GM03348 (cell line): ENCODE measurements at places on chromosomes 6 and 20.

DNA sequence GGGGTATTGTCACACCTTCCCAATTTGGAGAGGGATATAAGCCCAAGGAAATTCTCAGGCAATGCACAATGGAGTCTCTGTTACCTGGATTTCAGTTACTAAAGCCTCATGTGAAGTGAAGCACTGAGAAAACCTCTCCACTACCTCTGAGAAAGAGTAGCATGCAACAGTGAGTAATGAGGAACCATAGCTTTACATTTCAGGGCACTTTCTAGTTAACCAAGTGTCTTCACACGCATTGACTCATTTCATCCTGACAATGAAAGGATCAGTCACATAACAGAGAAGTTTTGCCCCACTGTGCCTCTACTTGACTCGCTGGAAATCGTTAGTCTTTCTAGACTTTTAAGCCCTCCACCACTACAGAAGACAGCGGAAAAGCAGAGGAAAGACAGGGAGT is 86.2 kb upstream of the ARID1B start:
- DNase-seq, result no peak

GRCh38 chr20:48638546-48638945 is 189.3 kb downstream of the PREX1 start:
- DNase-seq, result no peak

DNA sequence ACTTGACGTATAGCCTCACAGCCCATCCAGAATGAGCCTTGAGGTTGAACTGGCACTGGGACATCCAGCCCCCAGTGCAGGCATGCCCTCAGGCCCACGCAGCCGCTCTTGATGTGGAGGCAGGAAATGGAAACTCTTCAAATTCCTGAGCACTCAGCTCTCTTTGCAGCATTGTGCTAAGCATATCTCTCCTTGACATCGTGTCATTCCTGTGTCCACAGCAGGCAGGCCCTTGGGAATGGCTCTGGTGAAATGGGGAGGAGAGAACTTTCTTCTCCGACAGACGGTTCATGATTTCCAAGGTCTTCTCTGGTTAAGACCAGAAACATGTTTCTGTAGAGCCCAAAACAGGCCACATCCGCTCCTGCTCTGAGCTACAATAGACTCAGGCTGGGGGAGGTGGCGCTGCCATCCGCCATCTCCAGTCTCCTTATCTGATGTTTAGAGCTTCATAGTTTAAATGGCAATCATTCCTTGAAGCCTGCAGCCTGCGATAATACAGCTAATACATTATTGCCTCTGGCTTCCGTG is 248.8 kb downstream of the CDH4 start:
- no peak for DNase-seq

- DNase-seq, result no peak
These were observed 16.2 kb downstream of the DAAM2 start for GRCh38 chr6:39808346-39808745.

GRCh38 chr6:116949964-116950363 is 72.9 kb downstream of the RFX6 start:
- no peak for DNase-seq

DNA sequence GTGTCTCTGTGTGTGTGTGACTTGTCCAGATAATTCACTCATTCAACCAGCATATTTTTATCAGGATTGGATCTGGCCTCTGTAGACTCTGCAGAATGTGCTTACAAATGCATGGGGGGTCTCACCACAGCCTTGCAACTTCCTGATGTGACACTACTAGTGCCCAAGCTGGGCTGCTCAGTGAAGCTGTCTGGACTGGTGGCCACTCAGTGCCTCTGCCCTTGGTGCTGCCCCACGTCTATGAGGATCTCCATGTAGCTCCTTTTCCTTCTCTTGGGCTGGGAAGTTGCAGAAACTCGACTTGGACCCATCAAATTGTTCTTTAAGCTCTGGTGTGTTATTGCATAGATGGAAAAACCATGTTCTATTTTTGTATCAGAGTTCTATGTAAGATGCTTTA is 75.8 kb downstream of the NRN1 start:
- no peak for DNase-seq

GRCh38 chr20:38229376-38230252 is 30.9 kb downstream of the KIAA1755 start:
- peak; percentile 76 for DNase-seq

GRCh38 chr6:51901766-51902764 is 185.3 kb downstream of the PKHD1 start:
- DNase-seq, result no peak

- no peak for DNase-seq
These were observed 203.3 kb upstream of the TAB2 start for GRCh38 chr6:149114167-149114566.

DNA sequence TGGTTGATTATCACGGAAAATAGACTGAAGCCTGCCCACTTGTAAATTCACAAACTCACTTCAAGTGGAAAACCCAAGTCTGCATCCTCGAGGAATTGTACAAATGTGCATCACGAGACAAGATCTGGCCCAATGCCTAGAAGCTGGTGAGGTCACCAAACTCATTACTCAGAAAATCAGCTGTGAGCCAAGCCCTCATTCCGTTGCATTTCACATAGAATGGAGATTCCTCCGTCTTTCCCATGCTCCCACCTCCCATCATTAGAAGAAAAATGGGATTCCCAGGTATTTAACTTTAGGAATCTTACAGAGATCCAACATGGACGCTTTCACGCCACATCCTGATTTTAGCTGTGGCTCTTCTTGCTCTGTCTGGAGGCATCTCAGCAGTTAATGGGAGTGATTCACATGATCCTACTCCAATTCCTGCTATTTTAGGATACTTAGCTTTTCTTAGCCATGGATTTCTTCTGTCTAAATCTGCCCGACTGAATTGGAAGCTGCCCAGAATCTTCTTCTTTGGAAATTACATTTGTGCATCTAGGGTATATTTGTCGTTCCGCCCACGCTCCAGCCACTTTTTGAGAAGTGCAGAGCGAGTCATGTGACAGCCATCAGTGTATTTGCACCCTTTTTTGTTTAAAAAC is 68.7 kb upstream of the STMND1 start:
- peak; percentile 80 for DNase-seq

DNA sequence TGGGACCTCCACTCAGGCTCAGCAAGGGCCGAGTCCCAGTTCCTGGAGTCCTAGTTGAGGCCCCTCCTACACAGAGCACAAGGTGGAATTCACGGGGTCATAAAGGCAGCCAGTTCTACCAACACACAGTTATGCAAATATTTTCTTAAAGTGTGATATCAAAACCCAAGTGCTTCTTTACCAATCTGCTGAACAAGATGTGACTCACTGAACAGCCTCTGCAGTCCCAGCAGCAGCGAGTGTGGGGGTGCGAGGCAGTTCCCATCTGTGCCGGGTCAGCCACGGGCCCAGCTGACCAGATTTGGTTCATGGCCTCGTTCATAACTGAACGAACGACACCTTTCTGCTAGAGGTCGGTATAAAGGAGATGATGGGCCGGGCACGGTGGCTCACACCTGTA is 4.5 kb upstream of the TCEA2 start:
- DNase-seq, result no peak

- no peak for DNase-seq
These were observed 9.0 kb upstream of the ZC3H12D start for GRCh38 chr6:149493761-149494320.

DNA sequence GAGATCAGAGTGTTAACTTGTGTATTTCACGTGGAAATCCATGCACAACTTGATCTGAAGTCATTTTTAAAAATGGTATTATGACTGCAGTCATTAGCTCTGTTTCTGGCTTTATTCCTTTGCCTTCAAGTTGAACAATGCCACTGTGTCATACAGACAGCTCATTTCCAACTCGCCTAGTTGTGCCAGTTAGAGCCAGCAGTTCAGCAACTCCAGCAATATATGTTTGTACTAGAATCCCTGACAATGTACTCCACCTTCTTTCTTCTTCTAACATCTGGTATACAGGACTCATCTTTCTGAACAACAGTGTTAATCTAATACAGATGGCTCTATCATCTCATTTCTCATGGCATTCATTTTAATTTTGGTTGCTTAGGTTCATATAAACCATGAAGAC is 418.3 kb upstream of the POU3F2 start:
- DNase-seq, result no peak

GRCh38 chr20:19540392-19540791 is 217.7 kb upstream of the RIN2 start:
- no peak for DNase-seq

DNA sequence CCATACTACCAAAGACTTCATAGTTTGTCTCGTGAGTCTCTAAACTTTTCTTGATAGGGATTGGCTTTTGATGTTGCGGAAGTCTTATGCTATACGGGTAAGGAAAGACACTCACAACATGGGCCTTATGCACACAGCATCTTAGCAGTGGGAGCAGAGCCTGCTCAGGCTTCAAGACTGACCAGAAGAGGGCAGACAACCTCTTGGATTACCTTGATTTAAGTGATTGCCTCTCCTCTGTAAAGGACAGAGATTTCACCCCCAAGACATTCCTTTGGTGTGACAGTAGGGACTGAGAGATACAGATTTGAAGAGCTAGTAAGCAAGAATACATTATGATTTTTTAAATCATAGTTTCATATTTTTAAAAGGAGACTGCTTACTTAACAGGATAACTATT is 71.0 kb upstream of the SAMD3 start:
- DNase-seq, result peak; percentile 83

DNA sequence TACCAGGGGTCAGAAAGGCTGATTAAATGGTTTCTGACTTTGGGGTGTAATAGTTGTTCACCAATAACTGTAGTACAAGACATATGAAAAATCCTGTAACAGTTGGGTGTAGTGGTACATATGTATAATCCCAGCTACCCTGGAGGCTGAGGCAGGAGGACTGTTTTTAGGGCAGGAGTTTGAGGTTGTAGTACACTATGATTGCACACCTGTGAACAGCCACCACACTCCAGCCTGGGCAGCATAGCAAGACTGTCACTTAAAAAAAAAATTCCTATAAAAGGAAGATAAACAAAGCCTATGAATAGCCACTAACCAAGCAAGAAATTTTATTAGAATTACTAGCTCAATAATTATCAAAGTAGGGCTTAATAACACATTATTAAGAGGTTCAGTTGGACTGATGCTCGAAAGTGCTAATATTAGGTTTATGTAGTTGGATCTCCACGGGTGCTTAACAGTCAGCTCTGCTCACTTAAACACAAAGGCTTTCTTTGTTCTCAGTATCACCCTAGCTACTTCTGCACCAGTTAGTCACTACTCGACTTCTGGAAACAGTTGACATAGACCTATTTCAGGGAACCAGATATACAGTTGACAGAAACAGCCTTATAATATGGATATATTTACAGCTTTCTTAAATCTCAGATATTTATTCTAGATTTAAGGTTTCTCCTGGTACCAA is 113.0 kb downstream of the MTFR2 start:
- no peak for DNase-seq

DNA sequence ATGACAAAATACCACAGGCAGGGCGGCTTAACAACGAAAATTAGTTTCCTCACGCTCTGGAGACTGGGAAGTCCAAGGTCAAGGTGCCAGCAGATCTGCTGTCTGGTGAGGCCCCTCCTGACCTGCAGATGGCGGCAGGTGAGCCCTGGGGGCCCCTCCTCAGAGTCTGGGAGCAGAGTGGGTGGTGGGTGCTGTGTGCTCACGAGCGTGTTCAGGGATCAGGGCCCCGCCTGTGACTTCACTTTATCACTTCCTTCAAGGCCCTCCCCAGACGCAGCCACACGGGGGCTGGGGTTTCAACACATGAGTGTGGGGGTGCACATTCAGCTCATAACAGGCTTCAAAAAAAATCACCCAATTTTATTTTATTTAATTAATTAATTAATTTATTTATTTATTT is 39.3 kb downstream of the SLC2A4RG start:
- DNase-seq, result no peak

GRCh38 chr6:121435444-121436069 is at the start of gene GJA1:
Gene GJA1, plus strand, starts transcription at chr6:121435646. Its CDS starts 11,202 bp downstream, at chr6:121446848.
- DNase-seq, result peak; percentile 84

- no peak for DNase-seq
These were observed 318.6 kb downstream of the LRFN2 start for GRCh38 chr6:40268614-40269013.

- DNase-seq, result no peak
These were observed 12.6 kb upstream of the IRF4 start for GRCh38 chr6:378958-379409.

DNA sequence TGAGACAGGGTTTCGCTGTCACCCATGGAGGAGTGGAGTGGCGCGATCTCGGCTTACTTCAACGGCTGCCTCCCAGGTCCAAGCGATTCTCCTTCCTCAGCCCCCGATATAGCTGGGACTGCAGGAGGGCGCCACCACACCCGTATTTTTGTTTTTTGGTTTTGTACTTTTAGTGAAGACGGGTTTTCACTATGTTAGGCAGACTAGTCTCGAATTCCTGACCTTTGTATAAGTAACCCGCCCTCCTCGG is 115.4 kb upstream of the BTN3A2 start:
- DNase-seq, result no peak

GRCh38 chr20:49901588-49901987 is 13.7 kb downstream of the SPATA2 start:
- no peak for DNase-seq

- DNase-seq, result no peak
These were observed 139.9 kb downstream of the BFSP1 start for GRCh38 chr20:17391127-17391771.

DNA sequence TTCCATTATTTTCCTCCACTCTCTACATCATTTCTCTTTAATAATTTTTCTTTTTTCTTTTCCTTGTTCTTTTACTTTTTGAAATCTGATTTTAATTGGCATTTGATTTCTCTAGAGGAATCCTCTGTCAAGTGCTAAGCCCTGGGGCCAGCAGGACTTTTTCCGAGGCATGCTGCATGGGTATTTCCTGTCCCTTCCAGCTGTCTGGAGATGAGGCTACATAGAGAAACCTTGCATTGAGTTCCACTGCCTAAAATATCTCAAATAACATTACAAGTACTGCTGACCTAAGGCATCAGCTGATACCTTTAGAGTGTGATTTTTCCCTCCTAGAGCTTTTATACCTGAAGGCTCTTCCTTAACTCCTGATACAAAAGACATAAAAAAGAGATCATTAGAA is 6.2 kb downstream of the RNF217 start:
- no peak for DNase-seq

DNA sequence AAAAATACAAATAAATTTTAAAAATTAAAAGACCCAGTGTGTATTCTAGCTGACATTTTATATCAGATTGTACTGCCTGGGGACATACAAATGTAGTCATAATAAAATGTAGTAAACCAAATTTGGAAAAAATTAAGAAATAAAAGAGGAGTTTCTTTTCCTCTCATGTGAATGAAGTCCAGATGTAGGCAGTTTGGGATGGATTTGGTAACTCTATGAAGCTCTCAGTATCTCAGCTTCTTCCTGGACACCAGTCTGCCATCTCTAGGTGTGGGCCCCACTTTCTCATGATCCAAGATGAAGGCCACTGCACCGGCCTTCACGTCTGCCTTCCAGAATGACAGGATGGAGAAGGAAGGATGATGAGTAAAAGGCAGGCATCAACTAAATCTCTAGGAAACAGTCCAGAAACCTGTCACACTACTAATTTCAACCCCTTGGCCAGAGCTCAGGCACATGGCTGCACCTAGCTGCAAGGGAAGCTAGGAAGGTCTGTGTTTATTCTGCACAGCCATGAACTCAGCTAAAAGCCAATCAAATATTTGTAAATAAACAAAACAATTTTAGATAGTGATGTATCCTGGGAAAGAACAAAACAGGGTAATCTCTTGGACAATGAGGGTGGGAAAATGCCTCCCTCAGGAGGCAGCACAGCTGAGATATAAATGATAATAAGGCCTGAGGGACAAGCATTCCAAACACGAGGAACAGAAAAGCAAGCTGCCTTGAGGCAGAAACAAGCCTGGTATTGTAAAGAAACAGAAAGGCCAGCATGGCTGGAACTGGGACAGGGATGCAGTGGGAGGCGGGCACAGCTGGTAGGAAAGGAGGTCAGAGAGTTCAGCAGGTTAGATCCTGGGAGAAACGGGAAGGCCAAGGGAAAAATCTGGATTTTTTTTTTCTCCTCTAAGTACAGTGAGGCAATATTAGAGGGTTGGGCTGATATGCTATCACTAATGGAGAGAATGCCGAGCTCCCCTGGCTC is 88.5 kb upstream of the PTPN1 start:
- DNase-seq, result no peak
